ENCODE measurements at places on chromosomes 7 and 10.

DNA sequence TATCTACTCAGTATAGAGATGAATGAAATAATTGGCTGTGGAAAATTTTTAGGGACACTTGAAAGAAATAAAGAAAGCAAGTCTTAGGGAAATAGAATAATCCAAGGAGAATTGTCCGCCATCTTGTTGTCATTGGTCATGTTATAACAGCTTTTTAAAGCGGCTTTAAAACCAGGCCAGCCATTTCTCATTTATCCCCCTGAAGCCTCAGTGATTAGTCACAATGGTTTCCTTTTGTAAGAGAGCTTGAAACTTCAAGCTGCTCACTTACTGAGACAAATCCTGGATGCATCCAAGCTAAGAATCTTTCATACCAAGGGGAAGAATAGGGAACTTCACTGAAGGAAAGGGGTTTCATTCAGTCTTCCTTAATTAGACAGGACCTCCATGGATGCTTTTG lies 67.9 kb downstream of the SGCE start:
- no peak for DNase-seq

GRCh38 chr10:56319386-56319785 lies 41.7 kb downstream of the ZWINT start:
- DNase-seq, result no peak

DNA sequence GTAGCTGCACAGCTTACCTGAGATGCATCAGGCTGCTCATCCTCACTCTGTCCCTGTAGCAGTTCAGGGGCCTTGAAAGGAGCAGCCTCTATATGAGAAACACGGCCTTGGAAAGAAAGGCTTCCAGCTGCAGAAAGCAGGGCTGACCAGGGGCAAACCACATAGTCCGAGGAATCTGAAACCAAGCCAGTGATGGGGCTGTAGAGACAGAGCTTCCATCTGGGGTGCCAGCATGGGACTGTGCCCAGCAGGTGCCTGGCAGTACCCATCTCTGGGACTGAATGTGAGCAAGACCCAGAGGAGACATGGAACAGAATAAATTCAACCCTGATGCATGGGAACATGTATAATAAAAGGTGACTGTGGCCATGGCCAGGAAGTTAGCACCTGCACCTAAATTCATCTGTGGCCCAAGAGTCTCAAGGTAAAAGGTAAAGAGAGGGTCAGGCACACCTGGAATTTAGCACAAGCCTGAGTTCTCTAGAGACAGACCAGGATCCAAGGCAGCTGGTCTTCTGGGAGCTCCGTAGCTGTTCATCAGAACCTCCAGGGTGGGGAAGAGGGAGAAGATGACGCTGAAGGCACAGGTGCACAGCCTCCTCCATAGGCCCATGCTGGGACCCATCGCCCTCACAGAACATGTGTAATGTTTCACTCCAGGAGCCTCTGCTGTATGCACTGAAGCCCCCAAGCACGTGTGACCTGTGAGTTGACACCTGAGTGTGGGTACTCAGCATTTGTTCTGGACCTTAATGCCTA lies 25.3 kb downstream of the FRMPD2 start:
- DNase-seq, result no peak

DNA sequence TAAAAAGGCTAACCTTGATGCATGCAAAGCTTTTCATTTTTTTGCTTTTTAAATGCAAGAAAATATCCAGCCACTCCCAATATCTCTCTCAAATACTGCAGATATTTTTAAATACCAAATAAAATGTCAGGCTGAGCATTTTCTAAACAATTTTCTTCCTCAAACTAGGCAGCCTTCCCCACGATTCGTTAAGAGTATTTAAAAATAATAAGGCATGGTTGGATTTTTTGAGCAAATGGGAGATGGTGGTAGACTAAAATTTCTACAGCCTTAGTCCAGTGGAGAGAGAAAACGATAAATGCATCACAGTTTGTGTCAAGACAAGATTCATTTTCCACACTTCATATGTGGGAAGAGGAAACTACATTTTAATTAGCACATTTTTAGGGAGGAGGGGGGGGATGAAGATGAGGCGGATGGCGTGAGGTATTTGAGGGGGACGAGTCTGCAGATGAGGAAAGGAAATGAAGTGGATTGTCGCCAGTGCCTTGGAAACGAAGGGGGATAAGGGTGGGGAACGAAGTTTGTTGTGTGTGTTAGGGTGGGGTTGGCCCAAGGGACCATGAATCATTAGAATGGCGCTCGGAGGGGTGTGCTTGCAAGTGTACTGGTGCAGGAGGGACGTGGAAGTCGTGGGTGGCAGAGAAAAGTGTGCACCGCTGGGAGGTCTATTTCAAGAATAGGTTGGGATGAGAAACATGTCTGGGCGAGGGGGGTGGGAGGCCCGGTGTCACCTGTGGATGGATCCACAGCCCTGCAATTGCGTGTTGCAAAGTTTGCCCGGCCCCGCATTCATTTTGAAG lies 1.2 kb upstream of the ADD3 start:
- no peak for DNase-seq

DNA sequence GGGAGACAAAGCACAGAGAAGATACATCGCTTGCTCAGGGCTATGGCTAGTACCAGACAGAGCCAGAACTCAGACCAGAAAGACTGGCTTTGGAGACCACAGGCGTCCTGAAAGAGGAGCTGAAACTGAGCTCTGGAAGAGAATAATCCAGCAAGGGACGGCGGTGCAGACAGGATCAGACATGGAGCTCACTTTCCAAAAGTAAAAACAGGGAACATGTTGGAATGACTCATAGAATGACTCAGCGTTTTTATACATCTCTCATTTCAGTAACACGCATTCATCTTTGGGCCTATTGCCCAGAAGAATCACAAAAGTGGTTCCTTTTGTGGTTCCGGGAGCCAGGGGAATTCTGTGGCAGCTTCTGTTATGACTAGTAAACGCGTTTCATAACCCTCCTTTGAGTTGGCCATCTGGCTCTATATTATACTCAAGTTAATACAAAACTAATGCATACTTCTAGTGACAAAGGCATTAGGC lies 37.2 kb downstream of the PLEKHS1 start:
- DNase-seq, result no peak

DNA sequence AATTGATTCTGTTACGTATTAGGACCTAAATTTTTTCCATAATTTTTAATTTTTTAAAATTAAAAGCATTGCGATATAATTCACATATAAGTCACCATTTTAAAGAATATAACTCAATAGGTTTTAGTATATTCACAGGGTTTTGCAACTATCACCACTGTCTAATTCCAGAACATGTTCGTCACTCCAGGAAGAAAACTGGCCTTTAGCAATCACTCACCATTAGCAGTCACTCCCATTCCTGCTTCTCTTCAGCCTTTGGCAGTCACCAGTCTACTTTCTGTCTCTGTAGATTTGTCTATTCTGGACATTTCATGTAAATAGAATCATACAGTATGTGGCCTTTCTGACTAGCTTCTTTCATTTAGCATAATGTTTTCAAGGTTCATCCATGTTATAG lies 176.5 kb downstream of the EXOC4 start:
- no peak for DNase-seq

- no peak for DNase-seq
Measured at GRCh38 chr10:31871266-31872065, 57.2 kb downstream of the ARHGAP12 start.

- DNase-seq, result no peak
Measured at GRCh38 chr10:70786799-70787415, 1.7 kb upstream of the TBATA start.

GRCh38 chr10:27736396-27736795 lies 9.2 kb downstream of the MKX start:
- DNase-seq, result no peak

DNA sequence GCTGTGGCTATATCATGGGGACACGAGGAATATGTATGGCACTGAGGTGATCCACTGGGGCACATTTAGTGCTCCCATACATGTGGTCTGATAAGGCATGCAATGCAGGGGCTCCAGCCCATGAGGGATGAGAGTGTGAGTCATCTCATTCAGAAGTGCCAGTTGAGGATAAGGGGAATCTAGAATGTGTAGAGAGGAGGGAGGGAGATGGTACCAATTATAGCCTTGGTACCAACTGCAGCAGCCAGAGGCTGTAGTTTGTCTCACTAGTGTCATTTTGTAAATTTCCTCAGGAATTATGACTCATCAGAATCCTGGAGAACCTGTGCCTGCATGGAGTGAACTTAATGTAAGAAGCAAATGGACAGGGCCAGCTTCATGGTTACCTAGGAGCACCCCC lies 46.2 kb downstream of the LAMB4 start:
- DNase-seq, result no peak

GRCh38 chr7:35754741-35755140 lies 46.1 kb upstream of the SEPTIN7 start:
- DNase-seq, result no peak

DNA sequence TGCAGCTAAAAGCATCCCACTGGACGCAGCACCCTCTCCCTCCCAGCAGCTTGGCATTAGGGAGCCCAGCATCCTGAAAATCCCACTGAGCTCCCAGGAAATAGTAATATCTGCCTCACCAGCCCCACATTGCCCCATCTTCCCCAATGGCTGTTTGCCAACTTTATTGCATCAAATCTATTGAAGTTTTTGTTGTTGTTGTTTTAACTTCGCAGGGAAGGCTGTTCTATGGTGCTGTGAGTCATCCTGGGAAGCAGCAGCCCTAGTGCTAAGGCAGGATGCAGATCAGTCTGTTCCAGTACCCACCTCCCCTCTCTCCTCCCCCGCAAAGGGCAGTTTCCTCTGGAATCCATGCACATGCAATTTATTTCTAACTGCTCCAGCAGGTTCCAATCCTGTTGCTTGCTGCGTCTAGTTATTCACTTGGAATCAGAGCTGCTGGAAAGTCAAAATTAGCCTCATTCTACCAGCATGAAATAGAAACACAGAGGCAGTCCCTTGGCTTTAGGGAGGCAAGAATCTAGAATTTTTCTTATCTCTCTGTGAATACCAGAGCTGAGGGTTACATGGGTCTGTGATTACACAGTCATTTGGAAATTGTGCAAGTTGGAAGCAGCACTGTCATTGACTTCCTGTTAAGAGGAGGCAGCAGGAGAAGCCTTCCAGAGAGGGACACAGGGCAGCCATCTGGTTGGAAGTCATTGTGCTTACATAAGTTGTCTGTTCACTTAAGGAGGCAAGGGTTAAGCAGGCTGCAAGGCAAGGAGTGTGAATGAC lies 115.9 kb upstream of the CACUL1 start:
- no peak for DNase-seq

DNA sequence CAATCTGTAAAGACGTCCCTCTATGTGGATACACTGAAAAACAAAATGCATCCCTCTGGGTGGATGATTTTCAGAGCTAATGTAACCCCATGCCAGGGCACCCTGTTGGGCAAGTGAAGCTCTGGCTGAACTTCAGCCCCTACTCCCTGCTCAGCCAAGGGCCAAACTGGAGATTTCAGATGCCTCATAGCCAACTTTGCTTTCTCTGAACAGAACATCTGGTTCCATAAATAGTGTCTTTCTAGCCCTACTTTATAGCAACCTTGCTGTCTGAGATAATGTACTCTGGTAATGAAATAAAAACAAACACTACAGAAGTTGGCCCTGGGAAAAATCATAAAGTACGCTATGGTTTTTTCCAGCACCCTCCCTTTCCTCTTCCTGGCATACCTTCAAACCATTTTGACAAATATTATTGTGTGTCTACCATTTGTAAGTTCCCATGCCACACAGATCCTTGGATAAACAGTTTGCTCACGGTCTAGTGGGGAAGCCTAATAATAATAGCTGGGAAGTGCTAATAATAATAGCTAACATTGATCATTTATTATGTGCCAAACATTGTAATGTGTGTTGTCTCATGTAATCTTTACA lies 3.4 kb downstream of the ENTPD1 start:
- DNase-seq, result no peak

GRCh38 chr7:30970594-30971094 lies 6.9 kb downstream of the GHRHR start:
- no peak for DNase-seq

DNA sequence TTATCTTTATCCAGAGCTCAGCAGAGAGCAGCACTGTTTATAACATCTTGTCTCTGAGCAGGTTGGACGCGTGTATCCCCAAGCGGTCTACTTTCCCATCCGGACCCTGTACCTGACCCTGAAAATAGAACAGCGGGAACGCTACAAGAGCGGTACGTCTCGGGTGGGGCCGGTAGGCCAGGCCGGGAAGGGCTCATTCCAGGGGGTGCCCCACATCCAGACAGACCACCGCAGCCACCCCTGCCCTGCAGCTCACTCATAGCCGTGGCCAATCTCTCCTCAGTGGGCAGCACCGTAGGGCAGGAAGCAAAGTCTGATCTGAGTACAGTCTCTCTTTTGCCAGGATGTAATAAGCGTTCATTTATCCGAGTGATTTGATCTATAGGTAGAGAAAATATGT lies 113.7 kb downstream of the TRRAP start:
- no peak for DNase-seq

- no peak for DNase-seq
Measured at GRCh38 chr7:100516135-100516812, 22.7 kb upstream of the AGFG2 start.

GRCh38 chr10:60980997-60981396 lies 37.0 kb upstream of the RHOBTB1 start:
- no peak for DNase-seq

DNA sequence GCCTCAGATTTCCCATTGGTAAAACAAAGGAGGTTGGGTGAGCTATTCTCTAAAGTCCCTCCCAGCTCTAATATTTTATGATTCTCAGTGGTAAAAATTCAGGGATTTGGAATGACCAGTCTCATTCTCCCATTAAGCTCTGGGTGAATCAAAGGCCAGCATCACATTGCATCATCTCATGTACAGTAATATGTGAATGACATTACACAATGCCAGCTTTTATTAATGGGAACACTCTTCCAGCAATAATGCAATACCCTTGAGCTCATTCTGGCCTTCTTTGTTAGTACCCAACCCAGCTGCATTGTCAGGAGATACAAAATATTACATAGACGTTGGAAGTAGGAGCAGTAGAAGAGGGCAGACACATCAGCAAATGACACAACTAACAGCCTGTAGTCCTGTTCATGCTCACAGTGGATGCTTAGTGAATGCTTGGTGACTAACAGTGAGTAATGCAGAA lies 100.0 kb upstream of the EGR2 start:
- DNase-seq, result no peak

GRCh38 chr10:5589661-5590511 lies 65.1 kb downstream of the CALML3 start:
- DNase-seq, result no peak

- no peak for DNase-seq
Measured at GRCh38 chr10:133237588-133238465, at the start of gene VENTX. Gene VENTX, plus strand, starts transcription at chr10:133237855. Its CDS starts 60 bp downstream, at chr10:133237915.

DNA sequence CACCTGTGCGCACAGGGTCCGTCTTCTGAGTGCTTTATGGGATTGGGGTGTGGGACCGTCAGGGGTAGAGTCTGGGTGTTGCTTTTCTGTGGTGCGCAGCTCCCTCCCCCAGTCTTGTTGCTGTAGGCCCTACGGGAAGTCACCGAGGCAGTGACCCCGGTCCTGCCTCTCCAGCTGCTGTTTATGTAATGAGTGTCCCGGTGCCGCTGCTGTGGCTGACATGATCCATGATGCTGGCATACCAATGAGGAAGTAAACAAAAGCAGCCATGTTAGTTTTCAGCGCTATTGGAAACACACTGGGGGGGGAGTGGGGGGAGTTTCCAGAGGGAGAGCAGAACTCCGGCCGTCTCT lies 1.1 kb downstream of the TRIM8 start:
- no peak for DNase-seq
